Stromal cell of bone marrow (primary cell): ENCODE measurements at places on chromosomes 3 and 15.

DNA sequence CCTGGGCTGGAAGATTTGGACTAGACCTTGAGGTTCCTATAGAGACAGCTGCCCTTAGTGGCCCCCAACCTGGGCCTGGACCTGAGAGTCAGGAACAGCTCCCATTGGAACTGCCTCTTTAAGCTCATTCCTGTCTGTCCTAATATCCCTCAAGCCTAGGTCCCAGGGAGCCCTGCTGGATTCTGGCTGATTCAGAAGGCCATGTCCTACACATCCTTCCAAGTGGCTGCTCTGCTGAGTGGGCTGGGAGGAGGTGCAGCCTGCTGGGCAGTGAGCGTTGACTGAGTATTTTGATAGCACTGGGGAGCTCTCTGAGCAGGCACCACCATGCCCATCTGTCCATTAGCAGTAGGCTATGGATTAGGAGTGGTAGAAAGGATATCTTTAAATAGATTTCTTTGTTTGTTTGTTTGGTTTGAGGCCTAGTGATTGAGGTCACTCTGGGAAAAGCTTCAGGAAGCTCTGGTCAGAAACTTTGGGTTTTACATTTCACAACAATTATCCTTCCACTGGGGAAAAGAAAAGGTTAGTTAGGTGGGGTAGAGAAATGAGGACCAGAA, 54.6 kb upstream of the ATOSA start:
- no peak for DNase-seq

DNA sequence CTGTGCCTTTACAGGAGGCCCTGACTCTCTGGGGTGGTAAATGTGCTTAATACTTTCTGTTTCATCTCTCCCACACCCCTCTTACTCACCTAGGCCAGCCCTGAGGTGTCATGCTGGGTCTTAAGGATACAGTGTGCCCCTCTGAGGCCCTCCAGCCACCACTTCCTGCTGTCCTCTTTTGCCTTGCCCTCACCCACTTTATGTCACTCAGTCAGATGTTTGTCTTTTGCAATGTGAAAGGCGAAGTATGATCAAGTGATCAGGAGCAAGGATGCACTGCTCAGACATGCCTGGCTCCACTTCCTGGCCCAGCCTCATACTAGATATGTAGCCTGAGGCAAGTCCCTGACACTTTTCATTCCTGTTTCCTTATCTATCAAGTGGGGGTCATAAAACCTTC, 339.0 kb upstream of the NR2E3 start:
- no peak for DNase-seq

GRCh38 chr3:63679186-63679585, 26.7 kb downstream of the SNTN start:
- no peak for DNase-seq

DNA sequence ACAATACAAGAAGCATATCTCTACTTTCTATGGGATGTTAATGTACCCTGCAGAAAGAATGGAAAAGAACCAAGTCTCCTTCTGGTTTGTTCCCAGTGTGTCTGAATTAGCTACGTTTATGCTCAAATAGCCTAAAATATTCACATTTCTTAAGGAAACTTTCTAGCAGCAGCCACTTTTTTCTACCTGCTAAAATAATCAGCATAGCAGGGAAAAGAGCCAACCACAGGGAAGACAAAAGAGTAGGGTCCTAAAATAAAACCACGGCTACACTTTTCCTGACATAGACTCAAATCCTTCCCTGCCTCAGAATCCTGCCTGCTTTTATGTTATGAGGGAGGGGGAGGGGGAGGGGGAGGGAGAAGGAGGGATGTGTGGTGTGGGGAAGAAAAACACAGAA, 136.7 kb downstream of the GBE1 start:
- DNase-seq, result no peak

GRCh38 chr3:187385296-187385695, 17.1 kb downstream of the RTP4 start:
- DNase-seq, result no peak

GRCh38 chr3:50139718-50140423, 15.3 kb upstream of the SEMA3F start:
- DNase-seq, result no peak

GRCh38 chr15:96790004-96790403, 459.5 kb downstream of the NR2F2 start:
- DNase-seq, result no peak

- DNase-seq, result peak; percentile 20
Observed at GRCh38 chr3:99167071-99167470, 265.6 kb upstream of the DCBLD2 start.

DNA sequence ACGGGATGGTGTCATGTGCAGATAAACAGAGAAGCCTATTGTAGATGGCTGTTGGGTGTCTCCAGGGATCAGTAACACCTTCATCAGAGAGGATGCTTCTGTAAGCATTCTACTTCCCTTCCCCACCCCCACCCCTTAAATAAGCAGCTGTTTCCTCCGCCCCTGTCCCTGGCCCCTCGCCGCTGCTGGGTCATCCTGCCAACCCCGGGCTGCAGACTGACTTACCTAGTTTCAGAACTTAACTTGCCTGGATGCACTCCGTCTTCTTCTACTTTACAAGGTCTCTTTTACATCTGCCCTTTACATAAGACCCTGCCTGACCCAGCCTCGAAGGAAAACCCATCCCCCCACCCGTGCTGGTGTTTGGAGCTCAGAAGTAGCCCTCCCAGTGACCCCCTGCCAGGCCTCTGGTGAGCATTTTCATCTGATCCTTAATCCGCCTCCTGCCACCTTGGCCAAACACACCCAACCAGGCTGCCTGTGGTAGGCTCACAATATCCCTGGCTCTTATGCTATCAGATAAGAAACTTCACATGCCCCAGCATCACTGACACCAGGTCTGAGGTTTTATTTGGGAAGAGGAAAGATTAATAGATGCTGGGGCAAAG, 103.0 kb upstream of the HES1 start:
- DNase-seq, result no peak

DNA sequence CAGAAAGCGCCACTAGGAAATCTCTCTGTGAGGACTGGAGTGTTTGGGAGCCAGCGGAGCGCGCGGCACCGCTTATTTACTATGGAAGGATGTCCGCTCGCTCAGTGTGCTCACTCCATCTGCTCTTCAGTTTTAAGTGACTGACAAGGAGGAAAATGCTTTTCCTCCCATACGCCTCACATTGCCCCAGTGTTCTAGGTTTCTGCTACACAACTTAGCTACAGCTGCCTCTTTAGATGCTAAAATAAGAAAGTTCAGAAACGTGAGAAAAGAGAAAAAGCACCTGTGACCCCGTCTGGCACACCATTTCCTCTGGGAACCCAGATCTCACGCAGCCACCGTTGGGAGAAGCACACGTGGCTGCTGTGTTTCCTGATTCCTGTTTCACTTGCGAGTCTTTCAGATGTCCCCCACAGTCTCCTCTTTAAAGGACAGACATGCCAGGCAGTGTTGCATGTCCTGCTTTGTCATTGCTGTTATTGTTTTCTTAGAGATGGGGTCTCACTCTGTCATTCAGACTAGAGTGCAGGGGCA, 11.7 kb upstream of the MUSTN1 start:
- DNase-seq, result no peak

DNA sequence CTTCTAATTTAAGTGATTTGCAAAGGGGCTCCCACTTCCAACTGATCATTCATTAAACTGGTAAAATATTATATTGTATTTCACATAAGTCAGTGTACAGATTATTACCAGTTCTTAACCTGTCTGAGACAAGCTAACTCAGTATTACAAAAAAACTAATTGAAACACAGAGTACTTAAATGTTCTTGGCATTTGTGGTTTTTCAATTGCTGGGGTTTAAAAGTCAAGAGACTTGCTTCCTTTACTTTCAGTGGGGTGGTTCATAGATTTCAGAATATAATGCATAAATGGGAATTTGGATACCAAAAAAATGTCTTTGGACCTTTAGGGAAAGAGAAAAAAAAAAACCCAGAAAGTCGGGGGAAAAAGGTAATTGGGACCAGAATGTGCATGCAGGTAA, 85.0 kb downstream of the ATP10A start:
- no peak for DNase-seq

GRCh38 chr15:58378241-58379085, 53.3 kb upstream of the LIPC start:
- peak; percentile 36 for DNase-seq

GRCh38 chr3:186319945-186320344, 42.1 kb downstream of the DGKG start:
- DNase-seq, result no peak

GRCh38 chr15:90880381-90881145, 3.7 kb upstream of the FES start:
- no peak for DNase-seq

GRCh38 chr3:47097864-47098263, 66.0 kb downstream of the SETD2 start:
- DNase-seq, result no peak

- DNase-seq, result no peak
Observed at GRCh38 chr3:149122721-149123578, 6.5 kb upstream of the HPS3 start.

DNA sequence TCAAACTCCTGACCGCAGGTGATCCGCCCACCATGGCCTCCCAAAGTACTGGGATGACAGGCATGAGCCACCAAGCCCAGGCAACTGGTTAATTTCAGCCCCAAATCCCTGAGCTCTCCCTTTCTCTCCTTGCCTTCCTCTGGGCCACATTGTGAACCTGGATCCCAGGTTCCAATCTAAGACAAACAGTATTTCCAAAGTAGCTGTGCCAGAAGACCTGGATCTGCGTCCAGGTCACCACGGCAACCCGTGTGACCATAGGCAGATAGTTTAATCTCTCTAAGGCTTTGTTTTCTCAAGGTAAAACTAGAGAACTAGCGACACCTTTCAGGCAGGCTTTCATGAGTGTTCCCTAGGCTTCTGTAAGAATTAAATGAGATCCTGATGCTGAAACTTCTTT, 5.9 kb upstream of the RBPMS2 start:
- no peak for DNase-seq

DNA sequence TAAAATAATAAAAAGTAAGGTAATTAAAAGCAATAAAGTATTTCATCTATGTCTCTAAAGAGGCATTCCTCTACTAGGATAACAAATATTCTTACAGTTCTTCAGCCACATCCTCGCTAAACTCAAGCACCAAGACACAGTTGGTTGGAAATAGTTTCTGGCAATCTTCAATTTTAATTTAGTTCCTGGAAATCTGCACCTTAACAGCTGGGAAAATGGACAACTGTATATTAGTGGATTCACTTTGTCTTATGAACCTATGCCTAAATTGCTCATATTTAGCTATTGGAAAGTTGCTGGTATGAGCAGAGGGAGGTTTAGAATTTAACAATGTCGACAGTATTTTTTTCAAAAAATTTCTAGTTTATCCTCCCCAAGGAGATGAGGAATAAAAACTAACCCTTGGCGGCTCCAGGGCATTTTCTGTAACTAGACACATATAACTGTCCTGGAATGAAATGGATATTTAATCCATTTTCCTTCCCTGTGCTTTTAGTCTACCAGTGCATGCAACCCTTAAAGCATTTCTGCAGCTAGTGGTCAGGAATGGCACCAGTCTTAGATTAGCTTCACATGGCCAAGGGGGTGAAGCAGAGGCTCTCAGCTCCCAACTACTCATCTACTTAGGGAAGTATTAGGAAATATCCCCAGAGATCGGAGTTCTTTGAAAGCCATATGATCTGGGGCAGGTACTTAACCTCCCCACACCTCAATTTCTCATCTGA, 290.0 kb upstream of the THBS1 start:
- no peak for DNase-seq

GRCh38 chr3:120432150-120432860, 18.5 kb downstream of the FSTL1 start:
- no peak for DNase-seq

- DNase-seq, result no peak
Observed at GRCh38 chr3:189317911-189318310, 146.1 kb downstream of the TPRG1 start.

- DNase-seq, result no peak
Observed at GRCh38 chr3:184491011-184491576, 70.5 kb upstream of the EPHB3 start.

DNA sequence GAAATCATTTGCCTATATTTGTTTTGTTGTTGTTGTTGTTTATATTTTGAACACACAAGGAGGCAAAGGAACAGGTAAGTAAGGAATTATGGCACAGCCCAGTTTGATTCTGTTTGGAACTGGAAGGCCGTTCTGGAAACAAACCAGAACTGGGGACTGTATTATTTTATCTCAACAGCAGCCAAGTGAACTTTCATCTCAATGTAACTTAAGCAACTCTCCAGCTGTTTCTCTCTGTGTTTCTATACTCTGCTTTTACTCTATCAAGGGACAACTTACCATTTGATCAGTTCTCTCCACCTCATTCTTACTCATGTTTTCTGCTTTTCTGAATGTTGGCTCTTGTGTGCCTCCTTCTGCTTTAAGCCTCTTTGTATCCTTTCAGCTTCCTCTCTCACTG, 16.0 kb upstream of the WDR49 start:
- DNase-seq, result no peak

DNA sequence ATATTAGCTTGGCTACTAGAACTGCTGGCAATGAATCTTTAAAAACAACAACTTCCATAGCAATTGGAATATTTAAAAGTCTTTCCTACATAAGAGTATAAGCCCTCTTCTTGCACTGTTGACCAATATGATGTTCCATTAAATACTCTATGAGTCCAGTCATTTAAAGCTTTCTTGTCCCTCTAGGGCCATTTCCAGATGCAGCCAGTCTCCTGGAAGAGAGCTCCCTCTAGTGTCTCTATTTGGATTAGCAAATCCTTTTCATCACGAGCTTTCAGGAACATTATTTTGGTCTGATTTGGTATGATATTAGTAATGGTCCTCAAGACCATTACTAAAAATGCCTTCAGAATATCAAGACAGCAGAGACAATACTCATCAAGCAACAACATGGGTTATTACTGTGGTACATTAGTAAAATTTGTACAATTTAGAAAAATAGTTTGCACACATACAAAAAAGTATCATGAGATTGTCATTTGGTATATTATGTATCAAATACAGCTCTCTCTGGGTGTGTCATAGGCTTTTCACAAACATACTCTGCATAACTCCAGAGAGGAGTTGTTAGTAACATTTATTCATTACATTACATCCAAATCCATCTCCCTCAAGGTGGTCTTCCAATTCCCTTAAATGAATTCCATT, 101.3 kb downstream of the DPH6 start:
- DNase-seq, result peak; percentile 36

DNA sequence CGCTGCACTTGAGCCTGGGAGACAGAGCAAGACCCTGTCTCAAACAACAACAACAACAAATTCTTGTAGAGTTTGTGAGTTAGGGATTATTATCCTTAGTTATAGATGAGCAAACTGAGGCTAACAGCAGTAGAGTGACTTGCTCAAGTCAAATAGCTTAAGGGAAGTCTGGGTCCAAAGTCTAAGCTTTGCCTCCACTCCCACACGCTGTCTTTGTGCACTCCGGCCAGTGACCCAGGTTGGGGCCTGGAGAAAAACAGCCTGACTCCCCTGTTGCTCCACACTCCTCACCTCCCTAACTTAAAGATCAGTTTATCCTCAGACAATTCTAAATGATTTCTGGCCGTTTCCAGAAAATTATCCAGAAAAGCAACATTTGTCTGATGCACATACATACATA, 9.2 kb upstream of the SIN3A start:
- DNase-seq, result no peak

- no peak for DNase-seq
Observed at GRCh38 chr3:76345878-76346277, 560.5 kb upstream of the ZNF717 start.

- DNase-seq, result no peak
Observed at GRCh38 chr15:79967298-79968182, 3.5 kb downstream of the BCL2A1 start.

GRCh38 chr3:58466899-58467563, 24.9 kb upstream of the KCTD6 start:
- no peak for DNase-seq
